Renal cortex interstitium (tissue), 15 donors: ENCODE measurements at places on chromosomes 1 and 21. TPM values are rescaled to one million over a fixed set of nuclear protein-coding genes. Genes with fewer than 3 reads are reported as not detected.

The CD48 gene
- polyA plus RNA-seq, result 1.4 TPM

DNA sequence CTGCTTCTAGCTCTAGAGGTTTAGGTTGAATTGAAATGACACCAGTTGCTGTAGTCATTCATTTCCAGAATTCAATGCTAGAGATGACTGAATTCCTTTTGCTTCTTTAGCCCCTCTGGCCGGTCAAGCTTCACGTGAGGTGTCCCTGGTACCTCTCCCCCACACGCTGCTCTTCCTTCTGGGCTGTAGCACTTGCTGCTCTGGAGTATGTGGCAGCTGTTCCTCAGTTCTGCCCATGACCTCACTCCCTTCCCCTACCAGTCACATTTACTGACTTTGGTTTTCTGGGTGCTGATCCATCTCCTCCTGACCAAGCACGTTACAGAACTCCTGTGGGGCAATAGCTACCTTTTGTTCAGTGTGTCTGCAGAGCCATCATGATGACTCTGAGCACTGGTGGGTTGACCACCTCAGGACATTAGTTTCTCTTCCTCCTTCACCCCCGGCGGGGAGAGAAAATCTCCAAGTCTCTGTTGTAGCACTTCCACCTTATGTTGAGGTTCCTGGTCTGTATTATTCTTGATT, 128.1 kb downstream of the HHAT start:
- no peak for DNase-seq

DNA sequence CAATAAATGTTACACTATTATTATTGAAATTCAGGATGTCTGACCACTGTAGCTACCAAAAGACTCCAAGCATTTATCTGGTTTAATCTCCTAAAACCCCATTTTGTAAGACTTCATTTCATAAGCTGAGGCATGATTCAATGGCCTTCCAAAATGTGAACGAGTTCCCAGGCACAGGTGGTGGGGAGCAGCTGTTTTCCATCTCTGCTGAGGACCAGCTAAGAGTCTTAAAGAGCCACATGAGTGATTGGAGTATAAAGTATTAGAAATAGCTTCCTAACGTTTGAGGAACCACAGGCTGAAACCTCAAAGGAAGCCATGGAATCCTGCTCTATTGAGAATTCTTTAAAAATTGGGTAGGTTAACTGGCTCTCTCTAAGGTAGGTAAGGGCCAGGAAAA, 44.9 kb downstream of the SEC16B start:
- no peak for DNase-seq

DNA sequence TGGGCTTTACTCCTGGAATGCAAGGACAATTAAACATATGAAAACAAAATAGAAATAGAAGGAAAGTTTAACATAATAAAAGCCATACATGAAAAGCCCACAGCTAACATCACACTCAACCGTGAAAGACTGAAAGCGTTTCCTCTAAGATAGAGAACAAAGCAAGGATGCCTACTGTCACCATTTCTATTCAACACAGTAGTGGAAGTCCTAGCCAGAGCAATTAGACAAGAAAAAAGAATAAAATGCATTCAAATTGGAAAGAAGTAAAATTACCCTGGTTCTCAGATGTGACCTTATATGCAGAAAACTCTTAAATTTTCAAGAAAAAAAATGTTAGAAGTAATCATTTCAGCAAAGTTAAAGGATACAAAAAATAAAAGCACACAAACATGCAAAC, 34.0 kb downstream of the ZNF644 start:
- DNase-seq, result no peak

The TYW3 gene
- polyA plus RNA-seq, result 30.0 TPM

DNA sequence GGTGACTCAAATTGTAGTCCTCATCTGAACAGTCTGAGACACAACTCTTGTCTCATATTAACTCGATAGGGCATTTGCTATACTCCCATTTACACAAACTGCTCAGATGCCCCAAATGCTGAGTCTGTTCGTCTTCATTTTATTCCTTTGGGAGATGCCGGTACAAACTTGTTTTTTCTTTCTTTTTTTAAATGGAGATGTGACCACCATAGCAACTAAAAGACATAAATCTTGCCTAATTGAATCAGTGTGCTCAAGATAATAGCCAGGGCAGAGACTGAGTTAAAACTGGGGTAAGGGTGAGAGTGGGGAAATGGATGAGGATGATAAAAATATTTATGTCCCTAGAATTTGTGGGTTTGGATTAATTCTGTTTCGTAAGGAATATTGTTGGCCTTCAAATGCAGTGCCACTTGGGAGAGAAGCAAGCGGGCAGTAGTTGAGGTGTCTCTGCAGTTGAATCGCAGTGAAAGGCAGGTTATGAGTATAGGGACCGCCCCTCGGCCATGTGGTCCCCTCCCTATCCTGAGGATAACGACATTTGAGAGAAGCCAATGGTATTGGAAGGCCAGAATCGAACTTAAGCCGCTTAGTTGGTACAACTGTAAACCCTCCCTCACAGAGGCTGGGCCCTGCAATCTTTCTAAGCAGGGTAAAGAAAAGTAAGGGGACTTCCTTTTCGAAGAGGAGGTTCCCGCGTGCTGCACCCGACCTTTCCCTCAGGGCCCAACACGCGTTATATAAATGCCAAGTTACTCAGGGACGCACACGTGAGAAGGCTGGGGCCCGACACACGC, 859 bp upstream of the LRRC8B start:
- peak; percentile 43 for DNase-seq
